ENCODE measurements at places on chromosomes 2 and 18.

DNA sequence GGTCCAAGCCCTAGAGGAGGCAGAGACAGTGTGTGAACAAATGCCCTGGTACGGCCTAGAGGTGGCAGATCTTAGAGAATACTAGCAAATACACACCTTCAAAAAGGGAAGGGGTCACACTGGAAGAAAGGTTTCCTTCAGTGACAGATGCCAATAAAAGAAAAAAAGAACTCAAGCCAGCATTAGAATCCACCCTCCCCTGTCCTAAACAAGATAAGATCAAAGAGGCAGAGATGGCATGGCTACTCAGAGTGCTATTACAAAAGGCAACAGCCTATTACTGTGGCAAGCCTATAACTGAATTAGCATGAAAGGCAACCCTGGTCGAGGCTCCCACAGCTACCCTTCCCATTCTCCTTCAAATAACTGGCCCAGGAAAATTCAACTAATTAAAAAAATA lies 69.6 kb downstream of the SMC6 start:
- no peak for DNase-seq

- no peak for DNase-seq
Measured at GRCh38 chr18:9730786-9731185, 22.7 kb downstream of the RAB31 start.

DNA sequence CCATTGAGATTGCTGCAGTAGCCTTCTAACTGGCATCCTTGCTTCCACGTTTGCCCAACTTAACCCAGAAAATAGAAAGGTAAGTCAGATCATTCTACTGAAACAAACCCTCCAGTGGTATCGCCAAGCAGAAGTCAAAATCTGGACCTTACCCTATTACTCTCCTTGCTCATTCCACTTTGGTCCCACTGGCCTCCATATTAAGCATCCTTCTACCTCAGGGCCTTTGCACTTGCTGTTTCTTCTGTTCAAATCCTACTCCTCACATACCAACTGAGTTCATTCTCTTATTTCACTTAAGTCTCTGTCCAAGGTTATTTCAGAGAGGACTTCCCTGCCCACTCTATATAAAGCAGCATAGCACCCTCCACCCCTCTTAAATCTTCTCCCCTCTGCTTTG lies 84.5 kb downstream of the SPRED2 start:
- DNase-seq: no peak

- DNase-seq: no peak
Measured at GRCh38 chr2:41926614-41927580, 120.9 kb upstream of the PKDCC start.

GRCh38 chr18:468955-469790 lies 31.3 kb downstream of the COLEC12 start:
- no peak for DNase-seq

GRCh38 chr2:226705133-226705886 lies 94.3 kb downstream of the IRS1 start:
- no peak for DNase-seq
